Spinal cord (tissue), 10 donors: ENCODE measurements at places on chromosomes 5 and 9.

GRCh38 chr5:169161022-169161680 is 139.8 kb downstream of the SLIT3 start:
- peak; percentile 51 for DNase-seq

- DNase-seq = no peak
Measured at GRCh38 chr9:3758816-3759576, 233.2 kb upstream of the RFX3 start.

DNA sequence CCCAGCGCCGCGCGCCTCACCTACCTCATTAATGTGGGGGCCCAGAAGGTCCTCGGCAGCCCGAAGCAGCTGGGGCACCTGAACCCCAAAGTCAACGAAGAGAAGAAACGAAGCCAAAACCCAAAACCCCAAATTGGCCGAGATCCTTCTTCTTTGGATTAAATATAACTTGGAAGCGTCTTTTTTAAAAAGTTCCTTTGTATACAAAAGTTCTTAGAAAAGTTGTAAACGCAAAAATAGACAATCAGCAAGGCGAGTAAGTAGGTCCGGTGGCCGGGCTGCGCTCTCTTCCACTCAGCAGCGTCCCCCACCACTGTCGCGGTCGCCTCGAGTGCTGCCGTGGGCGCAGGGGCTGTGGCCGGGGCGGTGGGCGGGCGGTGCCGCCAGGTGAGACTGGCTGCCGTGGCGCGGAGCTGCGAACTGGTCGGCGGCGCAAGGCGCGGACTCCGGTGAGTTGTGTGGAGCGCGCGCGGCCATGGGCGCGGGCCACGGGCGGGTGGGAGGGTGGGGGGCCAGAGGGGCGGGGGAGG is 360 bp downstream of the KLF4 start:
- peak; percentile 36 for DNase-seq

DNA sequence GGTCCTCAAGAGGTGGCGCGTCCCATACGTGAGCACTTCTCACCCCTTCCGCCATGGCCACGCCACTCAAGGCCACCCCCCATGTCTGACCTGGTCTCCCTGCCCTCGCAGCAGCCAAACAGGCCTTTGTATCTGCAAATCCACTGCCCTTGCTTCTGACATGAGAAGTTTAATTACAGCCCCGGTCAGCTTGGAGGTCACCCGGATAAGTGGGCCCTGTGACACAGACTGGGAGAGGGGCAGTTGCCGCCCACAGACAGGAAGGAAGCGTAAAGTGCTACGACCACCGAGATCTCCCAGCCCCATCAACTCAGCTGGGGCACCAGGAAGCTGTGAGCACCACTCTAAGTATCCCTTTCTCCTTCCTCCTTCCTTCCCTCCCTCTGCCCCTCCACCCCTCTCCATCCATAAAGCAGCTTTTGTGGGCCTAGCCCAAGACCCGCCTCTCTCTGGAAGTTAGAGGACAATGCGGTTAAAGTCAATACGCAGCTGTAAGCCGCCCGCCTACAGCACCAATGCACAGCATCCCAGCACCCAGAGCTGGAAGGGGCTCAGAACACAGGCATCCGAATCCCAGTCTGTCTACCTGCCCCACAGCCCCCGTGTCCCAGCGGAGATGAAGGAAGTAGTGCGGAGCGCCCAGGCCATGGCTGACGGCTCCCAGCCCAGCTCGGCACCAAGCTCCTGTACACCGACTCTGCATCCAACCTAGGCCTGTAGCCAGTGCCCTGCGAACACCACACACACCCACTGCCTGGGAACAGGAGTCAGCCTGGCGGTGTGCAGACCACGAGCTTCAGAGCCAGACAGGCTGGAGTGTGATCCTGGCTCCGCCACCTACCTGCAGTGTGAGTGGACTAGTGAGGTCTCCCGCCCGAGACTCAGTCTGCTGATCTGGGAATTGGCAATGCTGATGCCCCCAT is 44.8 kb upstream of the RNF130 start:
- DNase-seq = no peak

DNA sequence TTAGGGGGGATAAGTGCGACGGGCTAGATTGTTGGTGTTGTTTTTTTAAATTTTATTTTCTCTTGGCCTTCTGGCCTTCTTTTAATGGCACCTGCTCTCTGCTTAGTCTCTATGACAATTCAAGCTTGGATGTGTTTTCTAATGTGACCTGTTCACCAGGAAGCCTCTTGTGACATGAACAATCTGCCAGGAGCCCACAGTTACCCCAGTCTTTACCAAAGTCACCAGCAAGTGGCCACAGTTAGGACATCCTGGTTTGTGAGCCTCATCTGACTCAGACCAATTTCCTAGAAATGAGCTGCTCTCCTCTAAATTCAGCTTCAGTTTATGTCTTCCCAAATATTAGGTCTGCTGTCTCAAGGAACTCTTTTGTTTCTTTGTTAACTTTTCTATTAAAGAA is 135.8 kb downstream of the TLE4 start:
- DNase-seq = no peak

DNA sequence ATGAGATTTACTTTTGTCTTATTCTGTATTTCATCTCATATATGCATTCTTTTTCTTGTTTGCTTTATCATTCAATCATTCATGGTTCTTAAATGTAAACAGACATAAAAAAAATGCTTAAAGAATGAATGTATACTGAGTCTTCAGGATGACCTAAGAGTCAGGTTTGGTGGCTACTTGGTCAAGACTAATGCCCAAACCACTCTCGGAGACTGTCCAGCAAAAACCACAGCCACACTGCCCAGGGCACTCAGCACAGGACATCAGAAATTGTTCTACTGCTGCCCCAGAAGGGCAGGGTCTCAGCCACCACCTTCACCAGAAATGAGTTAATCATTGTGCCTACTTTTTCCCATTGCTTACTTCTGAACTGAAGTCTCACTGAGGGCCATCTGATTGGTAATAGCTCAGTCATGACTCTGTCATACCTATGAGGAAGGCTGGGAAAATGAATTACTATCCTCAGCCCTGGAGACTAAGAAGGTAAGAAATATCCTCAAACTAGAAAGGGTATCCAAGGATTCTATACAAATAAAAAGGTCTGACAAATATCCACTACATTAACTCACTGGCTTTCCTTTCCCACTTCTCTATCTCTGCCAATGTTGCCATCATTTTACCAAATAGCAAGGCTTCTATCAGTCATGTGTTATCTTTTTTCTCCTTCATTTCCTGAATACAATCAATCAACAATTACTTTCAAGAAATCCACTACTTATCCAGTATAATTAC is 236.1 kb downstream of the CETN3 start:
- DNase-seq = no peak

GRCh38 chr5:78920604-78921003 is 64.5 kb downstream of the ARSB start:
- peak; percentile 23 for DNase-seq

- no peak for DNase-seq
Measured at GRCh38 chr9:99030092-99030511, 74.8 kb upstream of the TGFBR1 start.

- DNase-seq = no peak
Measured at GRCh38 chr5:21817668-21818369, 1035.3 kb downstream of the CDH12 start.
